ENCODE measurements at places on chromosomes 13 and 19.

DNA sequence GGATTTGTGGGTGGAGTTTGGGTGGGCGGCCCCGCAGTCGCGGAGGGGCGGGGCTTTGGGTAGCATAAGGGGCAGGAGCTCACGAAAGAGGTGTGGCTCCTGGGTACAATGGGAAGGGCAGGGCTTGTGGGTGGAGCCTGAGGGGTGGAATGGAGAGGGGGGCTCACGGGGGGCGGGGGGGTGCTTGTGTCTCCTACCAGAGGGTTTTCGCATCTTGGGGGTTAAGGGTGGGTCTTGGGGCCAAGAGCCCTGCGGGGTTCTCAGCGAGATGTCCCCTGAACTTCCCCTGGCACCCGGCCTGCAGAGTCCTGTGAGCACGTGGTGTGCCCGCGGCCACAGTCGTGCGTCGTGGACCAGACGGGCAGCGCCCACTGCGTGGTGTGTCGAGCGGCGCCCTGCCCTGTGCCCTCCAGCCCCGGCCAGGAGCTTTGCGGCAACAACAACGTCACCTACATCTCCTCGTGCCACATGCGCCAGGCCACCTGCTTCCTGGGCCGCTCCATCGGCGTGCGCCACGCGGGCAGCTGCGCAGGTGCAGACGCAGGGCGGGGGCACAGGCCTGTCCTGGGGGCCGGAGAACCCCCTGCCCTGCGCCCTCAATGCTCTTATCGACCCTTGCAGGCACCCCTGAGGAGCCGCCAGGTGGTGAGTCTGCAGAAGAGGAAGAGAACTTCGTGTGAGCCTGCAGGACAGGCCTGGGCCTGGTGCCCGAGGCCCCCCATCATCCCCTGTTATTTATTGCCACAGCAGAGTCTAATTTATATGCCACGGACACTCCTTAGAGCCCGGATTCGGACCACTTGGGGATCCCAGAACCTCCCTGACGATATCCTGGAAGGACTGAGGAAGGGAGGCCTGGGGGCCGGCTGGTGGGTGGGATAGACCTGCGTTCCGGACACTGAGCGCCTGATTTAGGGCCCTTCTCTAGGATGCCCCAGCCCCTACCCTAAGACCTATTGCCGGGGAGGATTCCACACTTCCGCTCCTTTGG lies 5.1 kb downstream of the FSTL3 start:
- DNase-seq = peak; percentile 82

DNA sequence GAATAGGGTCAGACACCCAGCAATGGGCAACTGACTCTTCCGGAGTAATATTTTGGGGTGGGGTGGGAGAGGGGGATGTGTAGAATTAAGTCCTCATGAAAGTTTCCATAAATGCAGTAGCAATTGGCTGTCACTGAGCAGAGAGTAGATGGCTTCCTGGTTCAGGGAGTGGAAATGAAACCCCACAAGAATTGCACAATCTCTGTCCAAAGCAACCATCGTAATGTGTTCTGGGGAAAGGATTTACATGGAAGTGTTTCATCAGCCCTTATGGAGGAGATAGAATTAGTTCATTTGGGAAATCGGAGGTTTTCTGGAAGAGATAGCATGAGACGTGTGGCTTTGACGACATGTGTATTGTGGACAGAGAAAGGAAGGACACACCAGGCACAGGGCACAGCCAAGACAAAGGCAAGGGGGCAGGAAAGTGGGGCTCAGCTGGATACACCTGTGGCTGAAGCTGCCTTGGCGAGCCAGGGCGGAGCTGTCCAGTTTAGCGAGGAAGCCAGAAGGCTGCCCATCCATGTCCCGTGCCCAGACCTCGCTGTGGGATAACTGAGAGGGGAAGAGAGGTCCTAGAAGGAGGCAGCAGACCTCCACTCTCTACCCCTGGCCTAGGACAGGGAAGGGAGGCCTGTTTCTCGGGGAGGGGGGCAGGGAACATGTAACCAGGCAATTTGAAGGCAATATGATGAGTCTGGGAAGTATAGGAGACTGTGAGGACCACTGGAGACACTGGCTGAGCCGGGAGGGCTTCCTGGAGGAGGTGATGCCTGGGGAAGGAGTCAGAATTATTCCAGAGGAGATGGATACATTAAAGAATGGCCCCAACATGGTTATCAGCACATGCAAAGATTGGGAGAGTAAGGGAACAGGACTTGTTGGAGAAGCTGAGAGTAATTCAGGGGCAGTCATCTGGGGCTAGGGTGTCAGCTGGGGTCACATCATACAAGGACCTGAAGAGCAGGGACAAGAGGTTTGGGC lies 2.6 kb upstream of the CLEC4G start:
- DNase-seq = no peak

DNA sequence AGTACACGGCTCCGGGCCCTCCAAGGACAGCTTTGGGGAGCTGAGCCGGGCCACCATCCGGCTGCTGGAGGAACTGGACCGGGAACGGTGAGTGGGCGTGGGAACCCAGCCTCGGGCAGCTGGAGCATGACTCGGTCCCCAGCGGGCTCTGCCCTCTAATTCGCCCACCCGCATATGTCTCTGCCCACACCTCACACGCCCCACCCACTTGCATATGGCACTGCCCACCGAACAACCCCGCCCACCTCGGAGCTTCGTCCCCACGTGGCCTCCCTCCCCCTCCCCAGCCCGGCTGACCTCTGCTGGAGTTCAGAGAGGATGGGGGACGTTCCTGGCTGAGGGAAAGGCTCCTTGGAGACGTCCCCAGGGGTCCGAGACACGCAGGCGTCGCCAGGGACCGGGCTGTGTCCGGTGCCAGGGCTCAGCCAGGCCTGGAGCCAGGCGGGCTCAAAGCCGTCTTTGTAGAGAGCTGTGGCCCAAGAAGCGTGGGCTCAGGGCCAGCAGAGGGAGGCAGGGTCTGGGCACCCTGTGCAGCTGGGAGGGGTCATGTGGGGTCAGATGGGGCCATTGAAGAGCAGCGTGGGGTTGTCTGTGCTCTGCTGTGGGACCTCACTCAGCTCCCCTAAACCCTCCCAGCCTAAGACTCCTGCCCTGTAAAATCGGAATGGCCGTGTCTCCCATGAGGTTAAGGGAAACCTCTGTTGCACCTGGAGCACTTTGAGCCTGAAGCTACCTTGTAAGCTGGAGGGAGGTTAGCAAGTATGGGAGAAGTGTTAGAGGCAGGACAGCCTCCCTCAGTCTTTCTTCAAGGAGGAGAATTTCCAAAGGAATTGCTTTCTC lies 3.8 kb downstream of the APC2 start:
- DNase-seq = no peak

DNA sequence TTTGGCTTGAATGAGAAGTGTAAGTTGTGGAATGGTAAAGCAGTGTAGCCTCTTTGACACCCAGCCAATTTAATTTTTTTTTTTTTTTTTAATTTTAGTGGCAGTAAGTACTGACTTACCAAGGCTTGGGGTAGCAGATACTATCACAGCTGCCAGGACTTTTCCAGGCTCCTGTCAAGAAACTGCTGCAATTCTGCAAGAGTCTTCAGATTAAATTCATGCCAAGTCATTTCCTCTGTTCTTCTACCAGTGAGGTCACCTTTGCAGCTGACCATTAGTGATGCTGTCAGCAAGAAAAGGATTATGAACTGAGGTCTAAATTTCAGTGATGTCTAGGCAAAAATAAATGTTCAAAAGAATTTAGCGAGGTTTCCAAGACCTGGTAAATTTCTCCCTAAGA lies 91.2 kb downstream of the GGACT start:
- no peak for DNase-seq

- no peak for DNase-seq
These were observed 41.8 kb upstream of the GRTP1 start for GRCh38 chr13:113405481-113406300.

All from Right ventricle myocardium inferior (tissue), 1 donor.